ENCODE measurements at places on chromosomes 5 and 9. TPM values are rescaled to one million over a fixed set of nuclear protein-coding genes. Genes with fewer than 3 reads are reported as not detected.

DNA sequence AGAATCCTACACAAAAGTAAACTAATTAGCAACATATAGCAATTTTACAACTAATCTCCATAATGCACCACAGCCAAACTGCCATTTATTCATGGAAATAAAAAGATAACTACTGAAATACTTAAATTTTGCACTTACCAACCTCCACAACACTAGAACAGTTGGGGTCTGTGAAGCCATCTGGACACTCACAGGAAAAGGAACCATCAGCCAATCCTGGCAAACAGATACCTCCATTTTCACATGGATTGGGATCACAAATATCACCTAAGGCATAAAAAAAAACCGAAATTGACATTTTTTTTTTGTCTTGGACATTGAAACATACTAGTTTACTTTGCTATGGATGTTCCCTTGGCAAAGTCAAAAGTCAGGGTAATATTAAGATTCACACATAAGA lies 130.7 kb downstream of the EDIL3 start:
- no peak overlapping the region for H3K4me3 ChIP-seq
- H3K27ac ChIP-seq: no peak overlapping the region
- peaks cover 7% of the 10 kb centered on the region for H3K4me1 ChIP-seq
- DNase-seq: no peak
- H3K27me3 ChIP-seq: no peaks in the 10 kb centered on the region

Gene POU5F2
- 0.13 TPM for total RNA-seq

Gene PCDHGB3
- 4.4 TPM for total RNA-seq

Gene HRH2
- total RNA-seq: not detected

Gene PHF2
- 14.8 TPM for total RNA-seq

DNA sequence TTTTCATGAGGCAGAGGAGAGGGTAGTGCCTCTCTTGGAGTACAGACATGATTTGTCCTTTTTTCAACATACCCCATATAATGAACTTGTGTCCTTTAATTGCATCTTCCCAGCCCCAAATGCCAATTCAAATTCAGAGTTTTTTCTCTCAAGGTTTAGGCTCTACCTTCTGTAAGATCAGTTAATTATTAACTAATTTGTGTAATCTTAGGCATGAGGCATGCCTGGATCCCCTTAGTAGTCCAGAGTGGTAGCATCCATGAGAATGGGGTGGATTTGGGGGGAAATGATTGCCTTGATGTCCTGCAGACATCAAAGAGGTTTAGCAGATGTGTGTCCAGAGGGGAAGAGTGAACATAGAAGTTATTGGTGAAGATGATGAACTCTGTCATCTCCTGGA lies 533.3 kb downstream of the LRRC70 start:
- H3K4me1 ChIP-seq: no peaks in the 10 kb centered on the region
- no peaks in the 10 kb centered on the region for H3K27me3 ChIP-seq

Gene LYRM7
- total RNA-seq: 10.4 TPM

GRCh38 chr9:88230612-88231011 lies 92.3 kb upstream of the SPATA31C2 start:
- no peaks in the 10 kb centered on the region for H3K4me1 ChIP-seq
- H3K27me3 ChIP-seq: peaks cover 6% of the 10 kb centered on the region
- peaks cover 10% of the 10 kb centered on the region for H3K36me3 ChIP-seq
- no peak for DNase-seq

- no peak overlapping the region for H3K4me3 ChIP-seq
- no peak overlapping the region for H3K27ac ChIP-seq
- H3K27me3 ChIP-seq: no peaks in the 10 kb centered on the region
- H3K4me1 ChIP-seq: no peaks in the 10 kb centered on the region
- no peak for DNase-seq
- no peaks in the 10 kb centered on the region for H3K36me3 ChIP-seq
Observed at GRCh38 chr5:30050056-30050815, 1143.2 kb upstream of the CDH6 start.

DNA sequence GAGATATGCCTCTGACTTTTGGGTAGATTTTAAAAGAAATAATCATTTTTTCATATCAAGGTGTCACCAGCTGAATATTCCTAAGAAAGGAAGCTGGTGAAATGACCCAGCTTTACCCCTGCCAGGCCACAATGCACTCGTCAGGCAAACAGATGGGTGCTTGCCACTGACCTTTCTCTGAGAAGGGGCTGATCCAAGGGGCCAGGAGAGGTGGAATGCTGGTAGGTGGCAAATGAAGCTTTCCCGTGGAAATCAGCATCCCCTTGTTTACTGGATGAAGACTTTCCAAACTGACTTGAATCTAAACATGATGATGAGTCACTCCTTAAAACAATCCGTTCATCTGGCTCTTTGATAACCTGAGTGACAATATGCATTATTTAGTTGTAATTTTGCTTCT lies 44.3 kb upstream of the PLPP6 start:
- no peaks in the 10 kb centered on the region for H3K36me3 ChIP-seq
- H3K27ac ChIP-seq: no peak overlapping the region
- no peak overlapping the region for H3K4me3 ChIP-seq
- DNase-seq: no peak
- peaks cover 9% of the 10 kb centered on the region for H3K4me1 ChIP-seq

GRCh38 chr5:77841616-77842015 lies 65.5 kb upstream of the TBCA start:
- H3K4me3 ChIP-seq: no peak overlapping the region
- no peak overlapping the region for H3K27ac ChIP-seq
- peaks cover 5% of the 10 kb centered on the region for H3K4me1 ChIP-seq
- H3K36me3 ChIP-seq: no peaks in the 10 kb centered on the region

GRCh38 chr5:264338-264737 lies 7.1 kb upstream of the PDCD6 start:
- H3K27me3 ChIP-seq: peaks cover 4% of the 10 kb centered on the region
- peaks cover 39% of the 10 kb centered on the region for H3K4me1 ChIP-seq
- peak overlapping the region; percentile 63 for H3K4me3 ChIP-seq
- H3K27ac ChIP-seq: peak overlapping the region; percentile 92
- DNase-seq: no peak

Gene GPX8
- 206 TPM for total RNA-seq

GRCh38 chr5:102715082-102715807 lies 39.9 kb upstream of the PAM start:
- H3K4me1 ChIP-seq: peaks cover 59% of the 10 kb centered on the region
- DNase-seq: peak; percentile 69
- H3K27me3 ChIP-seq: no peaks in the 10 kb centered on the region

GRCh38 chr5:90844931-90845330 lies 286.3 kb downstream of the ADGRV1 start:
- no peak for DNase-seq
- H3K27me3 ChIP-seq: no peaks in the 10 kb centered on the region
- no peak overlapping the region for H3K4me3 ChIP-seq
- no peaks in the 10 kb centered on the region for H3K36me3 ChIP-seq

Gene SLC46A2
- total RNA-seq: not detected

DNA sequence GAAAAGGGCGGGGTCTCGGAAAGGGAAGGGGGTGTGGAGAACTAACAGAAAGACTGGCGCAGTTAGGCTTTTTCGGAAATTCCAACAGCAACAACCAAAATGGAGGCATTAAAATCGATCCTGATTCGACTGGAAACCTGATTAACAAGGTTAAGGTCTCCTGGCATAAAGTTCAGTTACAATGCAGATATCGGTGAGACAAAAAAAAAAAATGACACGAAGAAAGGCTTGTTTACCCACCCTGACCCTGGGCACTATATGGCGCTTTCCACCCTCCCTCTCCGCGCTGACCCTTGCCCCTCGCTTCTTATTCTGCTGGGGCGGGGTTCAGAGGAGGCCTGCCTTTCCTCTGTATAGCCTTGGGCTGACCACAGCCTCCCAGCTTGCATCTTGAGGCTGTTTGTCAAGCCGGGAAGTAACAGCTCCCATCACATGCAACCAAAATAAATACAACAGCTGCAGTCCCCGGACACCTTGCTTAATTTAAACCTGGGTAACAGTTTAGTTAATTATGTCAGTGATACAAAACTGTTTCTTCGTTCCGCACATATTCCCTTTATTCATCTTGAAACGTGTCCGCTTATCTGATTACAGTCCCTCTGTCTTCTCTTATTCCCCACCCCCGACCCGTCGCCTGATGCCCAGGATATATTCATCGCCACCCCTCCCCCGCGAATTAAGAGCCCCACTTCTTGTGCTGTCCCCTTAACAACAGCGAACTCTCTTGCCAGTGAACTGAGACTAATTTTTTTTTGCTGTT lies 795 bp upstream of the PJA2 start:
- peaks cover 5% of the 10 kb centered on the region for H3K27me3 ChIP-seq
- peaks cover 20% of the 10 kb centered on the region for H3K36me3 ChIP-seq
- DNase-seq: peak; percentile 72
- peak overlapping the region; percentile 99 for H3K27ac ChIP-seq
- H3K4me3 ChIP-seq: peak overlapping the region; percentile 99
- peaks cover 57% of the 10 kb centered on the region for H3K4me1 ChIP-seq

DNA sequence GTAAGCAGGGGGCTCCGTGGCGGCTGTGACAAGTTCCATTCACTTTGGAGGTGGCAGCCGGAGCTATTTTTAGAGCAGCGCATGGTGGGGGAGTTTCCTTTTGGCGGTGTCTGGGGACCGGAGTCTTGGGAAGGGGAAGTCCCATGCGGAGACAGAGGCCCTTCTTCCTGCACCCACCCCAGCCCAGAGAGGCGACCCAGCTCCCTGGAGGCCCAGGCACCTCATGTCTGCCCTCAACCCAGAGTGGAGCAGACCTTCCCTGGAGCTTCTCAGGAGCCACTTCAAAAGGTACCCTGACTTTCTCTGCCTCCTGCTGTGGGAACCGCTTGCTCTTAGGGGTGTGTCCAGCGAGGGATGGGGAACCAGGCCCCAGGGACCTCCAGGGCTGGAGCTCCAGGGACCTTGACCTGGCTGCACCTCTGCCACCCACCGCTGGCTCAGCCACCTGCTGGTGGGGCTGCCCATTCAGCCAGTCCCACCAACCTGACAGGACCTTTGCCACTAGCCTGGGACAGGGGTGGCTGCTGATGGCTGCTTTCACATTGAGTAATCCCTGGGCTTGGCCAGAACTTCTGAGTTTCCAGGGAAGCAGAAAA lies 34.1 kb downstream of the NEK6 start:
- no peak for DNase-seq
- peaks cover 81% of the 10 kb centered on the region for H3K4me1 ChIP-seq
- peak overlapping the region; percentile 19 for H3K27ac ChIP-seq

Gene LCN6
- total RNA-seq: not detected

Gene MIGA2
- total RNA-seq: 25.3 TPM

Gene PCDH12
- 0.31 TPM for total RNA-seq

- H3K27ac ChIP-seq: peak overlapping the region; percentile 92
- DNase-seq: no peak
- H3K27me3 ChIP-seq: peaks cover 1% of the 10 kb centered on the region
Observed at GRCh38 chr5:62592558-62592957, 13.9 kb downstream of the LRRC70 start.

DNA sequence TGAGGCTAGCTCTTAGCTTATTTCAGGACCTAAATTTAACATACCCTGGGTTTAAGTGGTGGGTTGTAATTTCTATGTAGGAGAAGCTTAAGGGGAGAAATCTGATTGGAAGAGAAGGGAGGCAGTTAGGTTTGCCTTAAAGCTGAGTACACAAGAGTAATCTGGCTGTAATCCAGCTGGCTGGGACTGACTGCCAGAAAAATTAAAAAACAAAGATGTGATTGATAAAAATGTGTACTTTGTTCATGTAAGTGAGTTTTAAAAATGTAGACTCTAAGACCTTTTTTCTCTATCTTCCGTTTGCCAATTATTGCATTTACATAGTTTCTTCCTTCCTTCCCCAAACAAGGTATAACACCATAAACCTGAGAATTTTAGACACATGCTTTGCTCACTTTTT lies 17.5 kb upstream of the MSMP start:
- no peaks in the 10 kb centered on the region for H3K36me3 ChIP-seq
- H3K4me3 ChIP-seq: no peak overlapping the region
- H3K27ac ChIP-seq: no peak overlapping the region
- DNase-seq: no peak

Gene PCDHGA3
- 1.9 TPM for total RNA-seq
